ENCODE measurements at places on chromosomes 16 and 17.

DNA sequence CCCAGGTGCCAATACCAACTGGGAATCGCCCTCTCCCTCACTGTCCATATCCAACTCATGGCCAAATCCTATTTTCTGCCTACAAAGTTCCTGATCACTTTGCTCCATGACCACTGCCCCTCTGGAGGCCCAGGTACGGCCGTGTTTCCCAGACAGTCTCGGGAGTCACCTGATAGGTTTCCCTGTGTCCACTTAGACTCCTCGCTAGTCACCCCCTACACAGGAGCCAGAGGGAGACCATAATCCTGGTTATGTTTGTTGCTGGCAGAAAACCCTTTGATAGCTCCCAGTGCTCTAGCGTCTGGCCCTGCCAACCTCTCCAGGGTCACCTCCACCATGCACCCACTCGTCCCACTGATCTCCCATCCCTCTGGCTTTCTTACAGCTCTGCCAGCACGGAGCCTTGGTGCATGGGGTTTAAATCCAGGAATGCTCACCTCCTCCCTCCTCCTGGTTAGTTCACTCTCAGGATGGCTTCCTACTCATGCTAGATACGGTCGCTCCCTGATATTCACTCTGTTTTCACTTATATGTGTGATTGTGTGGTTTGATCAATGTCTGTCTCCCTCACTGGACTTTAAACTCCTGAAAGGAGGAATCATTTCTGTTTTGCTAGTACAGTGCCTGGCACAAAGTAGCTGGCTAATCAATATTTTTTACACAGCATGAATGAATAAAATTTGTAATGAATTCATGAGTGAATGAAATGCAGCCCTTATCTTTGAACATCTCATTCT is 7.5 kb upstream of the CALB2 start:
- no peak for DNase-seq

DNA sequence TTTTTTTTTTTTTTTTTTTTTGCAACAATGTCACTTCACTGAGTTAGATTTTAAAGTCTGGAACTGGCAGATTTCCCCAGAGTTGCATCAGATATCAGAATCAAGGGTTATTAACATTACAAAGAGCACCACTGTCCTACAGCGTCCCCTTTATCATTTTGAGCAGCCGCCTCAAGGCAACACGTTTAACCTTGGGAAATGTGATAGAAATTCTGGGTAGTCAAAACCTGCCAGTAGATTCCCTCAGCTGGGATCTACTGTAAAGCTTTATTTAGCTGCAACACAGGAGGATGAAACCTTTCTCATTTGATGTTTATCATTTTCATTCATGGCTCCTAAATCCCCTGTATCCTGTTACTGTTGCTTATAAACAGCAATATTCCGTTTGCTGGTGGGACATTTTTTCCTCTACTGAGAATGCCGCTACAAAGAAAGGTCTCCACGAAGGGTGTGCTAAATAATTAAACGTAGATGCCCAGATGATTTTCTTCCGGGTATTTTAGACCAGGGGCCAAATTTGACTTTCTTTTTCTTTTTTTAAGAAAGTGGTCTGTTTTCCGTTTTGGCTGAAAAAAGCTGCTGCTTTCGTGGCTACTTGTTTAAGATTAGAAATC is 436.1 kb upstream of the GOT2 start:
- no peak for DNase-seq

- DNase-seq, result no peak
These were observed 10.6 kb downstream of the ITGB4 start for GRCh38 chr17:75731716-75732498.

DNA sequence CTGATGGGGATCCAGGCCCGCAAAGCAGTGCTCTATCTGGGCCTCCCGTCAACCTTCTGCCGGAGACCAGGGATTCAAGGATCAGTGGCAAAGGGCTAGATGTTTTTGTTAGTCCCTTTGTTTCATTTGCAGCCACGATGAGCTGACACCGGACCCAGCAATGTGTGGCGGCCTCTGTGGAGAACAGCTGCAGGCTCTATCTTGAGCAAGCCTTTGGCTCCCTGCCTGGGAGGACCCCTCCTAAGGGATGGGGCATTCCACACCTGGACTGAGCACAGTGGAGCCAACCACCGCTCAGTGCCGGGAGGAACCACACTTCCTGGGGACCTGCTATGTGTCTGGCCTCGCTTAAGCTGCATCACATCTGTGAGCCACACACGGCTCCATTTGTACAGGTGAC is 215.8 kb downstream of the RBFOX3 start:
- no peak for DNase-seq

DNA sequence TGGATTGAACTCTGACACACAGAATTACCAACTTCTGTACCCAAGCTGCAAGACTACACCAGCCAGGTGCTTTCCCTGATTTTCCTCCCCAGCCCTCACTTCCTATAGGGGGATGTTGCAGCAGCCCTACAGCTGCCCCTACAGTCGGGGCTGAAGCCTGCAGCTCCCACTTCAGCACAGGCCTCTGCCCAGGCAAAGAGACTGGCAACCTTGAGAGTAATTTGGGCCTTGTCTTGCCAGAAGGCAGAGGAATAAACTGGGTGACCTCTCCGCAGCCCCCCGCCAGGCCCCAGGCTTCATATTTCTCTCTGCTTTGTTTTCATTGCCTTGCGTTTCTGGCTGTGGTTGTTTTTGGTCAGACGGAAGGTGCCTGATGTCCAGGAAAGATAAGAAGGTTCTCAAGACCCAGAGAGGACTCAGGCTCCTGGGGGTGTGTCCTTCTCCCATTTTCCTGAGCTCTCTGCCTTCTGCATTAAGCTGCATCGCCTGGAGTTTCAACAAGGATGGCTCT is 32.0 kb downstream of the SLC6A4 start:
- no peak for DNase-seq

DNA sequence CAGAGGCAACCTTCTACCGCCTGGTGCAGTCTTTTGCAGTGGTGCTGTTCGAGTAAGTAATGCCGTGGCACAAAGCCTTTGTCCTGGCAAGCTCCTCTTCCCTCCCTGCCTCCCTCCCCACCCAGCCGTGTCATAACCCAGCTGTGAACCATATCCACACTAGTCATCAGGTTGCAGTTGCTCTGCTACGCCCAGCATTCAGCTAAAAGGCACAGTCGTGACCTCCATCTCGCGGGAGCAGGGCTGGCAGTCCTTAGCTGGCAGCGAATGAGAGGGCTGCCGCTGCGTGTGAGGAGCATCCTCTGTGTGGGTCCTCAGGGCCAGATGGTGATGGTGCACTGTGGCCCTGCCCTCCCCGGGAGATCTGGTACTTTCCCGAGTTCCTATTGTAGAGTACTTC is 39.3 kb downstream of the CIBAR2 start:
- no peak for DNase-seq

GRCh38 chr17:2395258-2396181 is 5.3 kb downstream of the MNT start:
- no peak for DNase-seq

DNA sequence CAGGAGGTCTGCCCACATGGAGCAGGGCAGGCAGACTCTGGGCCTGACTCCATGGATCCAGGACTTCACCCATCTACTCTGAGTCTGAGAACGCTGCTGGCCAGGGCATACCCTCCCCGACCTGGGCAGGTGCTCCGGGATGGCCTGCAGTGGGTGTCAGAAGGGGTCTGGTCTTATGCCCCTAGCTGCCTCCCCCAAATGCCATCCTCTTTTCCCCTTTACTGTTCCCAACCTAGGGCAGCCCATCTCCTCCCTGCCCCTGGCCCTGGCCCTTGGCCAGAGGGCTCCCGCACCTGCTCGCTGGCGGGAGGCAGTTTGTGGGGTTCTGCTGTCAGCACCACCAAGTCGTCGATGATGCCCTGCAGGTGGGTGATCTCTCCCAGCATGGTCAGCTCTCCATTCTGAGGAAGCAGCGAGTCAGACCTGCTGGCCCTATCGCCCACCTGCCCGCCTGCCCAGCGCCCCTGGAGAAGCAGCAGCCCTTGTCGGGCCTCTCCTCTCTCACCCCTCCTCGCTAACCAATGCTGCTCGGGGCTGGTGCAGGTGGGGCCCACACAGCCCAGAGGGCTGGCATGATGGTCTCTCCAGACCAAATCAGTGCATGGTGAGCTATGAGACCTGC is 8.2 kb downstream of the MTSS2 start:
- DNase-seq, result no peak

GRCh38 chr16:71854369-71854948 is 8.7 kb downstream of the ATXN1L start:
- DNase-seq, result no peak

DNA sequence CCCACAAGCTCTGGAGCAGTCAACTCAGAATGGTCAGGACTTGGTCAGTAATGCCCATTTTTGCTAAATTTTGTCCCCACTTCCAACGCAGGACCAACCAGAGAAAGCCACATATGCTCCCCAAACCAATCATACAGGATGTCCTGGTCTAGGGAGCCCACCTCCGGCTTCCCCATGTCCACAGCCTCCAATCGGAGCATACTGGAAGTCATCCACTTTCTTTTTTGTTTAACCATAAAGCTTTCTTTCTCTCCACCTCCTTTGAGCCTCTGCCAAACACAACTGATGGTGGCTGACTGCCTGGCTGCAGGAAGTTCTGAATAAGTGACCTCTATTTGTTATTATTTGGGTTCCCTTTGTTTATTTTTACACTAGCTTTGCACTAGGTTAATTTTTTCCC is 549.1 kb downstream of the WWOX start:
- no peak for DNase-seq

All from stimulated activated CD4-positive, alpha-beta T cell treated with anti-CD3 and anti-CD28 coated beads, Interleukin-4, amount 100 ng/mL, for 1 hour (primary cell).